ENCODE measurements at places on chromosomes 1 and 21. TPM values are rescaled to one million over a fixed set of nuclear protein-coding genes. Genes with fewer than 3 reads are reported as not detected.

MTMR11 gene
- 1.6 TPM for total RNA-seq

UMODL1 gene
- total RNA-seq = not detected

LRRC7 gene
- total RNA-seq = 0.75 TPM

PLA2G2F gene
- not detected for total RNA-seq

PLEKHN1 gene
- total RNA-seq = 0.59 TPM

OR2T29 gene
- not detected for total RNA-seq

PLA2G2C gene
- total RNA-seq = not detected

LCE3A gene
- total RNA-seq = not detected

IL19 gene
- total RNA-seq = not detected

C1orf115 gene
- 19.2 TPM for total RNA-seq

LMNA gene
- 258 TPM for total RNA-seq

ATP1B1 gene
- total RNA-seq = 200 TPM

FCGR3B gene
- total RNA-seq = 4.3 TPM

AURKAIP1 gene
- total RNA-seq = 155 TPM

DCST1 gene
- not detected for total RNA-seq

LCA5L gene
- total RNA-seq = 1.5 TPM
